ENCODE measurements at places on chromosomes 16 and 17.

DNA sequence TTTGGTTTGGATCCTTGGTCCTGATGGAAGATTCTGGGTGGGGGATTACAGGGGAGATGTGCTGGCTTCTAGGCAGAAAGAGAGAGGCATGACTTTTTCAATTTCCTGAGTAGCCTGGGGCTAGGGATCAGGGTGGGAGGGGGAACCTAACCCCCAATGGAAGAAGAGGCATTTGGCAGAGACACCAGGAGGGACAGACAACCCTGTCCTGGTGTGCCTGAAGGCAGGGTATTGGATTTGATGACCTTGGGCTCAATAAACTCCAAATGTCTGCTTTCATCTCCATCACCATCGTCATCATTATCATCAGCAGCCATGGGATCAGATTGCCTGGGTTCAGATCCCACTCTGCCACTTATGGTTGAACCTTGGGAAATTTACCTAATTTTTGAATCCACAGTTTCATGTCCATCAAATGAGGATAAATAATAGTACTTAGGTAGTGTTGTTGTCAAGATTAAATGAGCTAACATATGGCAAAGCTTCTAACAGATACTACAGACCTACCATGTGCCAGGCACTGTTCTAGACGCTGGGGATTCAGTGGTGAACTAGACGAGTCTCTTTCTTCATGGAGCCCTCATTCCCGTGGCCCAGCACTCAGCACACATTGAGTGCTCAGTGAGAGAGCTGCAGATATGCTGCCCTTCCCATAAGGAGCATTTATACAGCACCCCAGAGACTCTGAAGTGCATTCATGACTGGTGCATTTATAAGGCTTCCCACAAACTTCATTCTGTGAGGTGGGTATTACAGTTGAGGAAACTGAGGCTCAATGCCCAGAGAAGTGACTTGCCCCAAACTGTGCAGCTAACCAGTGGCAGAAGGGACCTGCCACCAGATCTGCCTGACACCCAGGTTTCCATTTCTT is 26.8 kb downstream of the IGFBP4 start:
- DNase-seq: no peak

DNA sequence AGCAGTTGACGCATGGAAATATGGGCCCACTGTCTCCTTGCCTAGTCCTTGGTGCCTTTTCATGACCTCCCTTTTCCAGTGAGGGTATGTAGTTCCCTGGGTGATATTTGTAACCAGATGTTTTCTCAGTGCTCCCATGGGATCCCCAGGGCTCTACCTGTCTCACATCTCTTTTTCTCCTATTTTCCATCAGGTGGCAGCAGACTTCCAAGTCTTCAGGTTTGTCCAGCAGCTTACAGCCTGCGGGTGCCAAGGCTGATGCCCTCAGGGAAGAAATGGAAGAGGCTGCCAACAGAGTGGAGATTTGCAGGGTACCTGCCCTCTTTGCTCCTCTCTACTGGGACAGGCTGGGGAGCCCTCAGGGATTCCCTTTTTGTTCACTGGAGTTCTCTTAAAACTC is 89.1 kb downstream of the ELAC2 start:
- DNase-seq: no peak

DNA sequence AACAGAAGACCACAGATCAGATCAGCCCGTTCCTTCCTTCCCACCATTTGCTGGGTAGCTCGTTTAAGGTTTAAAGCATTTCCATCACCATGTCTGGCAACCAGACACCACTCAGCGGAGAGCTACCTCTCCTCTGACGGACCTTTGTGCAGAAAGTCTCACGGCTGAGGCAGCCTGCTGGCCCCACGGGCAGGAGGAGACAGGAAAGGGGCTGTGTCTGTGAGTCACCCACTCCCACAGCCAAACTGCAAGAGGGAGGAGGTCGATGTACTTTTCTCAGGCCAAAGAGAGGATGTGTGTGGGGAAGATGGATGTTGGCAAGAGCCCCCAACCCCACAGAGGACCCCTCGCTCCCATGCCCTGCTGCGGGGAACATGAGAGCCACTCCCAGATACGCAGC is 92.1 kb downstream of the ZNF423 start:
- DNase-seq: no peak

GRCh38 chr17:16273499-16273898 is 56.5 kb downstream of the PIGL start:
- no peak for DNase-seq

DNA sequence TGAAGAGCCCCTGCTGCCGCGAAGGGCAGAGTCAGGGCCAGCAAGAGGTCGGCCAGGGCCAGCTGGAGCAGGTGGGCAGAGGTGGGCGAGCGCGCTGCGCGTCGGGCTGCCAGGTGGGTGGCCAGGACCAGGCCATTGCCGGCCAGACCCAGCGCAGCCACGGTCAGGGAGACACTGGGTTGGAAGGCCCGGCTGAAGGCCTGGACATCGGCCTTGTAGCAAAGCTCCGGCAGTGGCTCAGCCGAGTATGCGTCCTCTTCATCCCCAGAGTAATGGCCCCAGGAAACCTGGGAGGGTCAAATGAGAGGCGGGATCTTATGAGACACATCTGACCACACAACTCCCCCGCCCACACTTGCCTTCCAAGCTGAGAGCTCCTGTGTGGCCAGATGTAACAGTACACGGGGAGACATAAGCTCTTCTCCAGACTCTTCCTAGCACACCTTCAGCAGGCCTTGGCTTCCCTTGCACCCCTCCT is 1.3 kb downstream of the CCR10 start:
- DNase-seq: no peak

DNA sequence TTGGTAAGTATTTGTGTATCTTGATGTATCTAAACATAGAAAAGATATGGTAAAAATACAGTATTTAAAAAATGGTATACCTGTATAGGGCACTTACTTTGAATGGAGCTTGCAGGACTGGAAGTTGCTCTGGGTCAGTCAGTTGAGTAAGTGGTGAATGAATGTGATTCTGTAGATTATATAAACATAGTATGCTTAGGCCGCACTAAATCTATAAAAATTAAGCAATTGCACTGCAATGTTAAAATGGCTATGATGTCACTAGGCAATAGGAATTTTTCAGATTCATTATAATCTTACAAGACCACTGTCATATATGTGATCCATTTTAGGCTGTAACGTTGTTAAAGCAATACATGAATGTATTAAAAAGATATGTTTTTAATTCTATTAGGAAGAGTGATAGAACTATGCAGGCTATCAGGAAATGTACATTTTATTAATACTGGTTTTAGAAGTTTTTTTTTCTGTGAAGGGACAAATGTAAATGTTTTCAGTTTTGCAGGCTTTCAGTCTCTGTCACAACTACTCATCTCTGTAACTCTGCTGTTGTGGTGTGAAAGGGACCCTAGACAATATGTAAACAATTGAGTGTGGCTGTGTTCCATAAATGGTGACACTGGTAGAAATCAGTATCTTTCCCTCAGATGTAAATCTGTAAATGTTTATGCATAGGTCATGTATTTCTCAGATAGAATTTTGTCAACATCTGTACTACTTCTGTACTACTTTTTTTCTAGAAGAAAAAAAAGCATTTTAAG is 10.5 kb downstream of the CBFB start:
- DNase-seq: no peak

DNA sequence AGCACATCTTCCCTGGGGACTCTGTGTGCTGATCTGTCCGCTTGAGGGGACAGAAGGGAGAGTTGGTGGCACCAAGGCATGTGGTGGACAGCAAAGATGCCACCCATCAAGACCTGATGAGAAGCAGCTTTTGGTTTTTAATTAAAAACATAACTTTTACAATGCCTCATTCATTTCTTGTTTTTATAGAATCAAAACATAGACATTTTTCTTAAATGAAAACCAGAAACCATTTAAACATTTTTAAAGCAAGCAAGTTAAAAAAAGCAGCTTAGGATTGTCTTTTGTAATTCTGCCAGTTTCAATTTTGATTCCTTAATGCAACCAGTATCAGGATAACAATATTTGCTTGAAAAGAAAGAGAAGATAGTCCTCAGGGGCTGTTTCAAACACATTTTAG is 123.7 kb upstream of the AXIN2 start:
- no peak for DNase-seq

DNA sequence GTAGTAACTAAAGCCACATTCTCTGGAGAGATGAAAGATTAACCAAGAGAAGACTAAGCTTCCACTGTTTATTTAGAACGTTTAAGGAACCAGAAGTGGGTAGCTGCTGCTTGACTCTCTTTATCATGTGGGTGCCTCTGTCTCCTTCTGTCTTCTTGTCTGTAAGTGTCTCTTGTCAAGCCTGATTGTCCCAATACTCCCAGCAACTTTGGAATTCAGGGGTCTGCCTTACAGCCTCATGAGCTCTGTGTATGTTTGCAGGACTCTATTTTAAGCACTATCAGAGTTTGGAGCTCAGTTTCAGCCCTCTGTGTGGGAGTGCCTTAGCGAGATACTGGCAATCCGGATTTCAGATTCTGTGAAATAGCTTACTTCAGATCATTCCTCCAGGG is 29.3 kb upstream of the SPACA3 start:
- no peak for DNase-seq

Measured in brain pericyte (primary cell).